ENCODE measurements at places on chromosomes 1 and 21. TPM values are rescaled to one million over a fixed set of nuclear protein-coding genes. Genes with fewer than 3 reads are reported as not detected.

PLA2G2F gene
- polyA plus RNA-seq = 0.17 TPM

OR2L13 gene
- polyA plus RNA-seq = not detected

GRCh38 chr1:6281511-6282402 lies 20.9 kb upstream of the GPR153 start:
- DNase-seq = no peak

DNA sequence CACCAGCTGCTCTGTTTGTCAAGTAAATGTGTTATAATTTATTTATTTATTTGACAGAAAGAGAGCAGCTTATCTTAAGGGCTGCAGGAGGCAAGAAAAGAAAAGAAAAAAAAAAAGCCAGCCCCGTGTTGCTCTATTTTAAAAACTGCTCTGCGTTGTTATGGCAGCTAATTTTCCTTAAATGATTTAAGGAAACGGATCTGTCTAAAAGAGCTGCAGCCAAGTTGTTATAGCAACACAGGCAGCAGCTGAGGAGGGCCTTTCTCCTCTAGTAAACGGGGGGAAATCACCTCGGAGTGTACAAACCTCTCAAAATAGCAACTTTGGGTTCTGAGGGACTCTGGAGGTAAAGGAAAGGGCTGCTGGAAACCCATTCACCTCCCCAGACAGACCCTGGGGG lies 149.2 kb downstream of the BEND5 start:
- no peak for DNase-seq

HMCN1 gene
- 67.3 TPM for polyA plus RNA-seq

GRCh38 chr1:235090406-235091069 lies 38.1 kb downstream of the TOMM20 start:
- no peak for DNase-seq

SORT1 gene
- polyA plus RNA-seq = 53.3 TPM

GRCh38 chr1:34627465-34628240 lies 127.2 kb upstream of the GJB5 start:
- DNase-seq = no peak

- no peak for DNase-seq
Measured at GRCh38 chr21:36472377-36472776, 7.5 kb downstream of the CLDN14 start.

DMRTA2 gene
- not detected for polyA plus RNA-seq

DNA sequence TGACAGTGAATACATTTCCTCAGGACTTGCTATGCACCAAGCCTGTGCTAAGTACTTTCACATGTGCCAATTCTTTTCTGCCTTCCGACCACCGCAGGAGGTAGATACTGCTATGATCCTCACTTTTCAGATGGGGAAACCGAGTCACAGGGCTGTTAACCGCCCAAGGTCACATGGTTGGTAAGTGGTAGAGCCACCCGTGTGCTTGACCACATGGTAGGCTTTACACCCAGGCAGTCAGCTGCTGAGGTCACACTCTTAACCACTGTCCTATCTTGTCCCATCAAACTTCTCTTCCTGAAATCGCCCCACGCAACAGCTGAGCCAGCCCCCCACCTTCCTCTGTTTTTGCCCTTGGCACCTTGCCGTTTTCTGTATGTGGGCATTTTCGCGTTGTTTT lies 31.0 kb upstream of the SDHB start:
- no peak for DNase-seq

Data from renal cortex interstitium (tissue), 15 donors.